ENCODE measurements at places on chromosomes 4 and X.

DNA sequence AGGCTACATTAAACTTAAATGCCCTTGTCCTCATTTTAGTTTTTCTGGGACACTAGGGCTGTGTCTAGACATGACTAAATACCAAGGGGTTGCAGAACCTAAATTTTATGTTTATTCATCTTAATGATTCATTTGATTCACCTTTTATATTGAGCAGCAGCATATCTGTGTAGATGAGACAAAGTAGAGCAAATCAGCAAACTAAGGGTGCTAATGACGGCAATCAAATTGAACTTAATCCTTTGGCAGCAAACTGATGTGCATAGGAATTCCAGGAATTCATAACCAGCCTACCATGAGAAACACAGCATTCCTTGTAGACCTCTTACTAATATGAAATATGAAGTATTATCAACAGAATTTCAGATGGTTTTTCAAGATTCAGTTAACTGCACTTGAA, 25.1 kb downstream of the EPHA5 start:
- no peak for DNase-seq

DNA sequence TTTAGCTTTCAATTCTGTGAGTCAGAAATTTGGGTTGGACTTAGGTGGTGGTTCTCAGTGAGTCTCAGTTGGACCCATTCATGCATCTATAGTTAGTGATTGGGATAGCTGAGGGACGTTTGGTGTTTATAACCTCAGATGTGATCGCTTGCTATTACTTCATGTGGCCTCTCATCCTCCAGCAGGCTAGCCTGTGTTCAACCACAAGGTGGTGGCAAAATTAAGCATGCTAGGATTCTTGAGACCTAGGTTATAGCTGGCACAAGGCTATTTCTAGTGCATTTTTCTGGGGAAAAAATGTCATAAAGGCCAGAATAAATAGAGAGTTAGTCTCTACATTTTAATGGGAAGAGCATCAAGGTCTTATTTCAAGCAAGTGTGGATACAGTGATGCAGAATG, 10.9 kb upstream of the GRPR start:
- DNase-seq, result no peak

DNA sequence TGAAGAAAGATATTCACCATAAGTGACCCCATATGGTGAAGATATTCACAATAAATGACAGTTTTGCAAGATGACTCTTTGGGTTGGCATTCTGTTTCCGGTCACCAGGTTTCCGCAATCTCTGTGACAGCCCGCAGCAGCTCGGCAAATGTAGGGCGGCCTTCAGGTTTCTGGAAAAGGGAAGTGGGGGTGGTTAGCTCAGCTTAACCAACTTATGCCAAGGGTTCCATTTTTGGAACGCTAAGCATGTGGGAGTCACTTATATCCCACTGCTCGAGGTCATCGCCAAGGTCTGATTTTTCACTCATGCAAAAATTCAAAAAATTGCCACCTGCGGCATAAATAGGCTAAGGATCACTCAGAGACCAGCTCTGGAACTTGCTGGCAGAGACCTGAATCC, 51.0 kb downstream of the NIPAL1 start:
- DNase-seq, result no peak

- no peak for DNase-seq
These were observed 66.2 kb downstream of the EGF start for GRCh38 chr4:109978704-109979454.

DNA sequence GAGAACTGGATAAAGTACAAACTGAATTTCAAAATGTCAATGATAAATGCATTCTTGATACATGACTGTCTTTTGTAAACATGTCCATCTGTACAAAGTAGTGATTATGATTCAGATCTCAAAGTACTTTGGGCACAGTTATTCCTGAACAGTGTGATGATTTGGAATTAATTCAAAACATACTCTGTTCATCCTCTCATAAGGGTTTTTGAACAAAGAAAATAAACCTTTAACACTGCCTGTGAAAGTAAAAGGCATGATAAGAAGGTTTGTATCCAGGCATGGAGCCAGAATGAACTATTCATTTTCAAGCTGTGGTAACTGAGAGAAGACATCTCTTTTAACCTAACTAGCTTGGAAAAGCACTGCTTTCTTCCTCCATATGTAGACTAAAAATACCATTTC, 883 bp upstream of the KLHL4 start:
- DNase-seq, result no peak

- DNase-seq, result no peak
These were observed 9.5 kb downstream of the HHIP start for GRCh38 chr4:144655491-144655890.

DNA sequence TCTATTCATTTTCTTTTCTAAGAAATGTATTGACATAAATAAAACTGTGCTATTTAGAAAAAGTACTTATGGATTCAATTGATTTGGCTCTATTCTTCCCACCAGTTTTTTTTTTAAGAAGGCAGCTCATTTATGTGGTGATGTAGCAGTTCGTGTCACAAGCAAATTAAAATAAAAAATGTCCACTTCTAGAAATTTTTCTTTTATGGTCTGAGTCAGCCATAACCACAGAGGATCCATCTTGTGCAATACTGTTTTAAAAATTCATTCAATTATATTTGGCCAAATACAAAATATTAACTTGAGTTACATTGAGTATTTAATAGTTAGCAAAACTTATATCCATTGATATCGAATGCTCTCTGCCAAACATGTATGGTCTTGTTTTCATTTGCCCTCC, 207.9 kb upstream of the FAT1 start:
- no peak for DNase-seq

DNA sequence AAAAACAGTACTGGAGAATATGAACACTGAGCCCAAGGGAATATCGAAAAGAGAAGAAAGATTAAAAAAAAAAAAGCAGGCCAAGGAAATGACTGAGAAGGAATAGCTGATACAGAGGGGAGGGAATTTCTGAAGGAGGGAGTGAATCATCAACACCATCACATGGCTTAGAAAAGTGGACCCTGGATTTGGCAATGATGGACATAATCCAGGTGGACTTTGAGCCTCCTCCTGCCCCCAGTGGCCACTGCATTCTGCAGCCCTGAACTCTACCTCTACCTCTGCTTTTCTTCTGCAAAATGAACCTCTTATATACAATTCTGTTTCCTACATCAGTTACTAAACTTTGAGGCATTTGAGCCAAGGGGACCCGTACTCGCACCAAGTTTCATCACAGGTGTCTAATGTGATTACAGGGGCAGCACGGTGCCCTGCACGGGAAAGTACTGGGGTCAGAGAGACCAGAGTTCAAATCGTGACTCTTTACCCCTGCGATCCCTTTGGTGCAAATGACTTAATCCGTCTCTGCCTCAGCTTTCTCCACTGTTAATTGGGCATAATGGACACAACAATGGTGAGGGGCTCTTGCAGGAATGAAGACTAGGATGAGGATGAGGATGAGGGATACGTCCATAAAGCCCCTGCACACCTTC, 1.1 kb downstream of the OCIAD2 start:
- DNase-seq, result no peak

DNA sequence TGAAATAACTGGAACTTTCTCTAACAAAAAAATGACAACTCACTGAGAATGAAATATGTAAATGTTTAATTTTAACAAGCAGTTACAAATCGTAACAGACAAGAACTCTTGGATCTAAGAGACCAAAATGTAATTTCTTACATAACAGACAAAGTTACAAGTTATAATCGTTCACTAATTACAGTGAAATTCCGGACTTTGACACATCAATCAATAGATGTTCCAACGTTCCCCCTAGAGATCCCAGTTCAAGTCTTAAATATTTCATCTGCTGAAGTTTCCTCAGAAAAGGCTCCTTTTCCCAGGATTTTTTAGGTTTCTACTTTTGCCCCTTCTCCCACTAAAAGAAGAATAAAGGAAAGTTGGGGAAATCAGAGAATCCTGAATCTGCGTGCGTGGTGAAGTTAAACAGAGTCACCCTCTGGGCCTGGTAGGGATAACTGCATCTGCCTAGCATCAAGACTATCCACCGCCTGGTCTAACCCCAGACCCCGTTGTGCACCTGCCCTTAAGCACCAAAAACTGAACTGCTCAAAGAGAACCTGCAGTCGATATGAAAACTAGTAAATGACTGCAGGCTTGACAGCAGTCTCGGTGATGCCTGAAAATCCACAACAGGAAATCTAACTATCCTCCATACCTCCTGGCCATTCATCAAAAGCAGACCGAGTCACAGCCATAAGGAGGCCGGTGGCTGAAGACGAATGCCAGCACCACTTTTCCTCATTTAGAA, 2.3 kb downstream of the IRF2 start:
- no peak for DNase-seq

- DNase-seq, result no peak
These were observed 99.3 kb upstream of the PRKG2 start for GRCh38 chr4:81314196-81314896.

DNA sequence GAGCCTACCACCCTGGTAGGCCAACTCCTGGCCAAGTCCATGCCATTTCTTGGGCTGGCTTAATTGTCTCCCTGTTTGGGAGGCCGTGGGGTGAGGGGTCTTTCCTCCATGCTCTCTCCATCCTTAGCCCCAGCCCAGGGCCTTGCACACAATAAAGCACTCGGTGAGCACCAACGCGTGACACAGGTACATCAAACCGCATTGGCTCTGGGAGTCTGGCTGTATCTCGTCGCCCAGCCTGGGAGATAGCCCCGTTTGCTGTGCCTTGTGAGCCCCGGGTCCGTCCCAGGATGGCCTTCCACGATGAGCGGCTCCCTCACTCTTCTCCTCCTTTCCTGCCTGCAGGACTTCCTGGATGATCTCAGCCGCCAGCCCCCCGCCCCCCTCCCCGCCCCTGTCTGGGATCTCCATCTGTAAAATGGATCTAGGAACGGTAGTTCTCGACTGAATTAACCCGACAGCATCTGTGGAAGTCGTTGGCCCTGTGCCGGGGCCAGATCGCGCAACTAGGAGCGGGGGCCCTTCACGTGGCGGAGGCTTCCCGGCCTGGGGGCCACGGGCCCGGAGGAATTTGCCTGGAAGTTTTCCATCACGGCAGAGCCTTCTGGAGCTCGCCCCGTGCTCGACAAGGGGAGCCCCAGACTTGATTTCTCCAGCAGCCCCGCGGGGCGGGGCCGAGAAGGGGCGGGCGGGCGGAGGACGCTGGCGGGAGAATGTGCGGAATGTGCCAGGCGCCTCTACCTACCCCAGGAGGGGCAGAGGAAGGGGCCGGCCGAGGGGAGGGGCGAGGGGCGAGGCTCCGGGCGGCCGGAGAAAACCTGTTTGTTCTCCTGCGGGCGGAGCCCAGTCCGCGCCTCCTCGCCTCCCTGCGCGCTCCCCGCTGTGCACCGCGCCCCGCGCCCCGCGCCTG, at the start of gene ZNF185:
ZNF185 (plus strand) TSS at position 846 of the 910 bp plus-strand sequence. CDS start 16,423 bp downstream, outside the sequence.
- no peak for DNase-seq

GRCh38 chr4:128373628-128374027, 86.0 kb upstream of the PGRMC2 start:
- DNase-seq, result no peak

- DNase-seq, result no peak
These were observed 12.2 kb downstream of the SLITRK4 start for GRCh38 chrX:143623657-143624056.

DNA sequence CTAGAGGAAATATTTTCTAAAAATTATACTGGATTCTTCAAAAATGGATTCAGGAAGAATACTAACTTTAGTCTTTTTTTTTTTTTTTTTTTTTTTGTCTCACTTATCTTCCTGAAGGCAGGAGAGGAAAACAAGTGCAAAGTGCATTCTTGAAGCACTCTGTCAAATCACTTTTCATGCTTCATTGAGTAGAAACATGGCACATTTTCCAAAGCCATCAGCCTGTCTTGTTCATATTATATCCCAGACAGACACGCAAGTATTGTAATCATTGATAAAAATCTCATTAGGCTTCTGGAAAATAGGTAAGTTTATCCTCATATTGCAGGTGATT, 1.2 kb downstream of the BBS12 start:
- no peak for DNase-seq

DNA sequence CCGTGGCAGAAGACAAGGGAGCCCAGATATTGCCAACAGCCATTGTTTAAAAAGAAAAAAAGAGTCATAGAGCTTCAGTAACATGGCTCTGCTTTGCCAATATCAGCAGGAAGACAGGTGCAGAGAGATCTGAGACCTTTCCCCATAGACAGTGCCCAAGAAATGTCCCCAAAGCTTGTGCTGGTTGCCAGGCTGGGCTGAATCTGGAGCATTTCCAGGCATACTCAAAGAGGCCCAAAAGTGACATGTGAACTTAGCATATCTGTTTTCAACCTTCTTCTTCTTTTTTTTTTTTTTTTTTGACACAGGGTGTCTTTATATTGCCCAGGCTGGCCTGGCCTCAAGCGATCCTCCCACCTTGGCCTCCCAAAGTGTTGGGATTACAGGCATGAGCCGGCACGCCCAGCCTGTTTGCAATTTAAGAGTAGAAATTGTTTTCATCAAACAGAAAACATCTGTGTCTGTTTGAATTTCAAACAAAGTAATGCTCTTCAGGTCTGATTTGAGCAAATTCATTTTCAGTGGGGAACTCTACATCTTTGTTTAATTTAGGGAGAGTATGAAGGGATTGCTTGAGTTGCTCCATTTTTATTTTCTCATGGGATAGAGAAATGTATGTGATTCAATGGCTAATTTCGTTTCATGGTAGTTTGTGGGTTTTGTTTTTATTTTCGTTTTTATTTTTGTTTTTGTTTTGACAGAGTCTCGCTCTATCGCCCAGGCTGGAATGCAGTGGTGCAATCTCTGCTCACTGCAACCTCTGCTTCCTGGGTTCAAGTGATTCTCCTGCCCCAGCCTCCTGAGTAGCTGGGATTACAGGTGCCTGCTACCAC, 56.6 kb upstream of the RBM47 start:
- DNase-seq, result no peak

GRCh38 chr4:48110452-48110978, 23.5 kb downstream of the TXK start:
- no peak for DNase-seq

- DNase-seq, result no peak
These were observed 71.8 kb downstream of the AFAP1 start for GRCh38 chr4:7867701-7868435.

DNA sequence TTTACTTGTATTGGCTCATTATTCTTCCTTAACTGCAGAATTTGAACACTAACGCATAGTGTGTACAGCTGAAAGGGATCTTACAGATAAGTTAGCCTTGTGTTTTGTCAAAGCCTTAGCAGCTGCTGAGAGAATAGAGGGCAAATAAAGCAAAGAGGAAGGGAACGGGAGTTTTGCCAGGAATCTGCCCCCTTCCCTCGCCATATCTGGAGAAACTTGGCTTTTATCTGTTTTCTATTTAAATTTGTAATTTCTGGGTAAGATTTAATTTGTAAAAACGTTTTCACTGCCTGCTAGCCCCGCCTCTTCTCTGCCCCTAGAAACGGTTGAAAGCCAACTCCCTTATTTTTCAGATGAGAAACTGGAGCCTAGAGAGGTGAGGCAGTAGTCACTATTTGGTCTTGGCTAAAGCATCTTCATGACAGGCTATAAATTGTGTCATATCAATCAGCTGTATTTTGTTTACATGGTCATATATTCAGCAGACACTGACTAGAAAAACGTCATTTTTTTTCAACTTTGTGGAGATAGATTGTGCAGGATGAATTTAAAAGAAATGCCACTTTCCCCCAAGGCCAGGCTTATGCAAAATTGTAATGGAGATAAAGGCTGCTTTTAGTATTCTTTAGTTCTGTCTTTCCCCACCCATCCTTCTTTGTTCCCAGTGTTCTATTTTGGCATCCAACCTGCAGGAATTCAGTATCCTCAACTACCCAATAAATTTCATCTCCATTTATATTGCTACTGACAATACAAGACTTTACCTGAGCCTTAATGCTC, 319.4 kb downstream of the SH2D1A start:
- DNase-seq, result no peak

Data from activated CD8-positive, alpha-beta memory T cell treated with anti-CD3 and anti-CD28 coated beads, Interleukin-2, amount 50 U/mL, for 4 hours (primary cell).